ENCODE measurements at places on chromosomes 1 and 21. TPM values are rescaled to one million over a fixed set of nuclear protein-coding genes. Genes with fewer than 3 reads are reported as not detected.

- H3K27me3 ChIP-seq, result peaks cover 55% of the 10 kb centered on the region
- H3K27ac ChIP-seq, result no peak overlapping the region
- no peak for DNase-seq
- peaks cover 4% of the 10 kb centered on the region for H3K4me1 ChIP-seq
- no peaks in the 10 kb centered on the region for H3K36me3 ChIP-seq
- no peak overlapping the region for H3K4me3 ChIP-seq
Measured at GRCh38 chr1:234212764-234213657, 160.2 kb upstream of the COA6 start.

DNA sequence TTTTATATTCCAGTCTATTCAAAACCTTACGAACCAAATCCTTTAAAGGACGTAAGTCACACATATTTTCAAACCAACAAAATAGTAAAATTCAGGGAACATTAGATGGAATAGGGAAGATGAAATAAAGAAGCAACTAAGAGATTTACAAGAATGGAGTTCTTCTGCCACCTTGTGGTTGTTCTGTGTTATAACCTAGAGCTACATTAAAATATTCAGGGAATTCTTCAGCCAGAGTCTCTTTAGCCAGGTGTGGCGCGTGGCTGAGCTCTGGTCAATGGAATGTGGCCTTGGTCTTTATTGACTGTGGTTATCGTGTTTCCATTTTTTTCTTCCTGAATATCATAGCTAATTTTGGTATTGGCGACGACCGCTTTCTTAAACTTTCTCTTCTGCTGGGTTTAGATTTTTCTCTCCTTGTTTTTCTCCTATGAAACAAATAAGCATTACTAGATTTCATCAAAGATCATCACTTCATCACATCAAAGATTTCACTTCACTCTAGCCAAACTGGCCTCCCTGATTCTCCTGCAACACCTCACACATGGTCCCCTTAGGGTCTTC, 221.3 kb downstream of the MRPL39 start:
- H3K4me3 ChIP-seq, result no peak overlapping the region
- no peaks in the 10 kb centered on the region for H3K36me3 ChIP-seq
- DNase-seq, result no peak

DNA sequence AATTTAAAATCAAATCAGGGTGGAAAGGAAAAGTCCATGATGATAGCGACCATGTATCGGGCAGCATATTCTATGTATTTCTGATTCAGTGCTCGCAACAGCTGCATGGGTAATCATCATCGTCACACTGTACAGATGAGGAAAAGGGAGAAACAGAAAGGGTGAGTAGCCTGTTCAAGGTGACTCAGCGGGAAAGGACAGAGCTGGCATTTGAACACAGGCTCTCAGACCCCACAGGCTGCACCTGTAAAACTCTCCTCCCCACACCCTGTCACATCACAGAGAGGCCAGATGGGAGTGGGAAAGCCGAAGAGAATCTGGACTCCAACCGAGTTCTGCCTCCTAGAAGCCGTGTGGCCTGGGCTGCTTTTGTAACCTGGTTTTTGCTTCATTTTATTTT, 14.0 kb downstream of the RUNX1 start:
- no peak for DNase-seq
- H3K4me3 ChIP-seq, result no peak overlapping the region
- H3K36me3 ChIP-seq, result no peaks in the 10 kb centered on the region

AUNIP gene
- not detected for total RNA-seq
